Stimulated activated CD8-positive, alpha-beta memory T cell treated with anti-CD3 and anti-CD28 coated beads, Interleukin-4, amount 100 ng/mL, for 1 hour (primary cell): ENCODE measurements at places on chromosomes 7 and 10.

DNA sequence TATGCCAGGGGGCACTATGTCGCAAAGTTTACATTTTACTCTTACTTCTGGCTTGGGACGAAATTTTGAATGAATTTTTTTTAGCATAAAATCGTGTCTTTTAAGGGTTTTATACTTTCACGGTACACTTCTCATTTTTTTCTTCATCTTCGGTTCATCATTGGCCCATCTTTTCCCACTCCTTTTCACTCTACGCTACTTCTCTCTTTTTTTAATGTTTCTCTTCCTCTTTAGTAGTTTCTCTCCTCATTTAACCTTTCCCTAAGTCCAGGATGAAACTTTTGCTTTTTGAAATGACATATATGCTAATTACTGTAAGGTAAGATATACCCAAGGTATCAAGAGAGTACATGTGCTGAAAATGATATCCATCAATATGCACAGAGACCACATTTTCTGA, 39.5 kb downstream of the C7orf33 start:
- no peak for DNase-seq

- no peak for DNase-seq
These were observed 700.4 kb downstream of the KCNMA1 start for GRCh38 chr10:76937181-76937600.

- DNase-seq = no peak
These were observed 466.3 kb downstream of the ARL4A start for GRCh38 chr7:13153742-13154141.

- DNase-seq = no peak
These were observed 2.0 kb upstream of the ZMYND11 start for GRCh38 chr10:132946-133898.

DNA sequence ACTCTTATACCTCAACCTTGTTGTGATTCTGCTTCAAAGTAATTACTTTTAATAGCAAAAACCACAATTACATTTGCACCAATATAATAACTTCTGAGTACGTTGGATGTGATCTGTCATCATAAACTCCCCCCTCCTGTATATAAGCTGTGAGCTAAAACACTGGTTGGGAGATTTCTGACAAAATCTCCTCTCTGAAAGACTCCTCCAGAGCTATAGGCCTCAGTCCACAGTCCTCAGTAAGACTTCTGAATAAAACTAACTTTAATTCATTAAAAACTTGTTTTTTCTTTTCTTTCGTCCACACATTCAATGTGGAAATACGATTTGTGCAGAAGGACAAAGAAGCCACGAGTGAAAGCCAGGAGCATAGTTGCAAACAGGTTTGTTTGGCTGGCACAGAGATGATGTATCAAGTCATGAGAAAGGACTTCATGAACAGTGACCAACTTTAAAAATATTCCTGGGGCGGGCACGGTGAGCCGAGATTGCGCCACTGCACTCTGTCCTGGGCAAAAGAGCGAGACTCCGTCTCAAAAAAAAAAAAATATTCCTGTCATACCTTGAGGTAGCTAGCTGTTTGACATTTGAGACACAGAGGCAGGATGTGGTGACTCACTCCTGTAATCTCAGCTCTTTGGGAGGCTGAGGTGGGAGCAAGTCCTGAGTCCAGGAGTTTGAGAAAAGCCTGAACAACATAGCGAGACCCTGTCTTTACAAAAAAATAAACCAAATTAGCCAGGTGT, 91.1 kb upstream of the ARHGAP21 start:
- DNase-seq = no peak

GRCh38 chr10:51501396-51501795, 198.0 kb downstream of the CSTF2T start:
- DNase-seq = no peak

GRCh38 chr7:2821842-2822507, 22.1 kb downstream of the GNA12 start:
- no peak for DNase-seq

DNA sequence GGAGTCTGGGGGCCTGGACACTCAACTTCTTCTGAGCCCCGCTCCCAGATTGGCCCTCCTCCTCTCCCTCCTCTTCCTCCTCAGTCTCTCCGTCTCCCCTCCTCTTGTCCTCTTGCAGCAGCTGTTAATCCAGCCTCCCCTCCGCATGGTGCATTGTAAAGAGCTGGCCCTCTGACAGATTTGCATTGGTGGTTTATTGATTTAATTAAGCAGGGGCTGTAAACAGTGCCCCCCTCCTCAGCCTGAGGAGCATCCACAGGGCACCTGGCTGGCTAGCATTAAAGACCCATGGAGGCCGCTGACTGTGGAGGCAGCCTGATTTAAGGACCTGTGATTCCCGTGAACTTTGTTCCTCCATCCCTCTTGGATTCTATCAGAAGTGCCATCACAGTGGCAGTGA, 28.9 kb upstream of the PCBD1 start:
- DNase-seq = no peak
